ENCODE measurements at places on chromosomes 6 and 20.
A peak's percentile ranks its signal among the peaks of the same experiment; 100 is the strongest.

GRCh38 chr6:36610041-36610955 is 16.1 kb downstream of the SRSF3 start:
- no peak for DNase-seq

GRCh38 chr20:14726591-14726990 is 389.2 kb upstream of the FLRT3 start:
- DNase-seq = no peak

GRCh38 chr6:122412001-122412400 is 12.5 kb downstream of the HSF2 start:
- no peak for DNase-seq

- no peak for DNase-seq
Measured at GRCh38 chr6:52649536-52650160, 21.3 kb upstream of the TMEM14A start.

- DNase-seq = no peak
Measured at GRCh38 chr6:170107606-170108222, 183.2 kb downstream of the DLL1 start.

- no peak for DNase-seq
Measured at GRCh38 chr6:31769684-31770371, 7.3 kb downstream of the VWA7 start.

DNA sequence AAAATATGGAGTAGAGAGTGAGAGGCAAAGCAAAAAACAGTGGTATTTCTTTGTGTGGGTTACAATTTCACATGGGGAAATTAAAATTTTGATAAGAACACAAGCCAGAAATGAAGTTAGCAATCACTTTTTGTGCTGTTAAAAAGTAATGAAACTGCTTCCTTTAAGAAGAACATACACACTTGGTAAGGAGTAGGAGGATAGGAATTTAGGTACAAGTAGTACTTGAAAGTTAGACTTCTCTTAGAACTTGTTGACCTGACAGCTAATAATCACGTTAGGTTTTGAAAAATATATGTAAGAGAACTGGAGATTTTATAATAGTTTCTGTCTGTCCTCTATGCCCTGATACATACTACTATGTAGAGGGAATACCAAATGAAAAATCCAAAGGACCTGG is 260.8 kb downstream of the ADGRB3 start:
- DNase-seq = no peak

GRCh38 chr6:47773005-47773404 is 8.8 kb upstream of the OPN5 start:
- no peak for DNase-seq

- DNase-seq = no peak
Measured at GRCh38 chr6:130027948-130028347, 9.6 kb downstream of the L3MBTL3 start.

DNA sequence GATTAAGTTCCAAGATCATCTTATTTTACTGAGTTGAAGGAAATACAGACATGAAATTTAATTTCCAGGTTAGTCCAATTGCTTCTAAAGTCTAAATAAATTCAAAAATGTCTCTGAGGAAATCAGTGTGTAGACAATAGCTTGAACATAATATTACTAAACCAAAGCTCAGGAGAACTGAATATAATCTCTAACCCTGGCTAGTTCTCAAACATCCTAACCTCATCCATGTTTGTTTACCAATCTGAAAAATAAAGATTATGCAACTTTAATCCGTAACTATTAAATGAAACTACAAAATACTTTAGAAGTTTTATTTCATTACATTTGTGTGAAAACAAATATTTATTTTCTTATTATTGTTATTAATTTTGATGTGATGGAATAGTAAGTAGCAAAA is 387.2 kb downstream of the TBC1D32 start:
- DNase-seq = no peak

DNA sequence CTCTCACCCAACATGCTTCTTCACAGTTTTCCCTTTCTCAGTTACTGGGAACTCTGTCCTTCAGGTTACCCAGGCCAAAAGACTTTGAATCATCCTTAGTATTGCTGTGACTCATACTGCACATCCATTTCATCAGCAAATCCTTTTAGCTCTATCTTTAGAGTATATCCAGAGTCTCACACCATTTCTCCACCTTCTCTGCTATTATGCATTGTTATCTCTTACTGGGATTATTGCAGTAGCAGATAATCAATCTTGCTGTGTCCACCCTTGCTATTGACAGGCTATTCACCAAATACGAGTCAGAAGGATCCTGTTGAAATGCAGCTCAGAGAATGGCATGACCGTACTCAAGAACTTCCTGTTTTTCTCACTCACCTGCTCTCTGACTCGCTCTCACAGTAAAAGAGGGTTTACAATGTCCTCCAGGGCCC is 57.3 kb downstream of the BCKDHB start:
- DNase-seq = no peak

GRCh38 chr20:53866794-53867740 is 203.3 kb downstream of the BCAS1 start:
- DNase-seq = no peak

- no peak for DNase-seq
Measured at GRCh38 chr6:11163932-11164331, 52.4 kb upstream of the ERVFRD-1 start.

- DNase-seq = no peak
Measured at GRCh38 chr20:4021906-4022305, 6.5 kb upstream of the RNF24 start.

DNA sequence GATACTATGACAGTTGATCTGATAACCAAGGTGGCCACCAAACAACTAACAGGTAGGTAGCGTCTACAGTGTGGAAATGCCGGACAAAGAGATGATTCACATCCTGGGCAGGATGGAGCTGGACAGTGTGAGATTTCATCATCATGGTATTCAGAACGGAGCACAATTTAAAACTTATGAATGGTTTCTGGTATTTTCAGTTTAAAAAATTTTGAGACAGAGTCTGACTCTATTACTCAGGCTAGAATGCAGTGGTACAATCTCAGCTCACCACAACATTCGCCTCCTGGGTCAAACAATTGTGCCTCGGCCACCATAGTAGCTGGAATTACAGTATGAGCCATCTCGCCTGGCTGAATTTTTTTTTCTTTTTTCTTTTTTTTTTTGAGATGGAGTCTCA is 43.8 kb downstream of the CEP57L1 start:
- DNase-seq = no peak

- no peak for DNase-seq
Measured at GRCh38 chr20:54219751-54220426, 12.0 kb downstream of the PFDN4 start.

- peak; percentile 11 for DNase-seq
Measured at GRCh38 chr6:47631269-47631772, 67.1 kb upstream of the ADGRF4 start.

- DNase-seq = no peak
Measured at GRCh38 chr6:3333263-3333662, 74.5 kb downstream of the PSMG4 start.

DNA sequence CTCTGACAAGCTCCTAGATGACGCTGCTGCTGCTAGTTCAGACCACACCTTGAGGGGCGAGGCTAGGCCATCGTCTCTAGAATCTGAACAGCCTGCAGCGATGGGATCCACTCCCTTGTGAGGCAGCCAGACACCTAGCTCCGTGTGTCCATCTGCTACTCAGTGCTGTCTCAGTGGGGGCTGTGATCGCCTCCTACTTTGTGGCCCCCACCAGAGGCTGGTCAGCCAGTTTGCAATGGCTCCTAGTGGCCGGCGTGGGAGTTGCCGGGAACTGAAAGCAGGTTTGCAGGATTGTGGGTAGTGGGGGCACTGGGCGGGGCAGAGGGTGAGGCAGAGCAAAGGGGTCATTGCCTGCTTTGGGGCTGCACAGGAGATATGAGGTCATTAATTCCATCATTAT is 2.8 kb downstream of the CCN5 start:
- DNase-seq = no peak

- DNase-seq = no peak
Measured at GRCh38 chr20:64222291-64222735, 33.2 kb upstream of the PCMTD2 start.

DNA sequence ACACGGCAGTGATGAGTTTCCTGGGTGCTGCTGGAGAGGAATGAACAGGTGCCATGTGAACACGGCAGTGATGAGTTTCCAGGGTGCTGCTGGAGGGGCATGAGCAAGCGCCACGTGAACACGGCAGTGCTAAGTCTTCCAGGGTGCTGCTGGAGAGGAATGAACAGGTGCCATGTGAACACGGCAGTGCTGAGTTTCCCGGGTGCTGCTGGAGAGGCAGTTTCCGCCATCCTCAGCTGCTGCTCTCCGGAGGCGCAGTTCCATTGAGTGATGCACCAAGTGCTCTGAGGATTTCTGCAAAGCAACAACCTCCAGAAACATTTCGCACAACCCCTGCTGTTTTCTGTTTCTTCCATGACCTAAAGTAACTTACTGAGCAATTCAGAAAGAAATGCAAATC is 155.4 kb downstream of the SMOC2 start:
- no peak for DNase-seq

- DNase-seq = no peak
Measured at GRCh38 chr6:95576218-95576997, 927 bp upstream of the MANEA start.

DNA sequence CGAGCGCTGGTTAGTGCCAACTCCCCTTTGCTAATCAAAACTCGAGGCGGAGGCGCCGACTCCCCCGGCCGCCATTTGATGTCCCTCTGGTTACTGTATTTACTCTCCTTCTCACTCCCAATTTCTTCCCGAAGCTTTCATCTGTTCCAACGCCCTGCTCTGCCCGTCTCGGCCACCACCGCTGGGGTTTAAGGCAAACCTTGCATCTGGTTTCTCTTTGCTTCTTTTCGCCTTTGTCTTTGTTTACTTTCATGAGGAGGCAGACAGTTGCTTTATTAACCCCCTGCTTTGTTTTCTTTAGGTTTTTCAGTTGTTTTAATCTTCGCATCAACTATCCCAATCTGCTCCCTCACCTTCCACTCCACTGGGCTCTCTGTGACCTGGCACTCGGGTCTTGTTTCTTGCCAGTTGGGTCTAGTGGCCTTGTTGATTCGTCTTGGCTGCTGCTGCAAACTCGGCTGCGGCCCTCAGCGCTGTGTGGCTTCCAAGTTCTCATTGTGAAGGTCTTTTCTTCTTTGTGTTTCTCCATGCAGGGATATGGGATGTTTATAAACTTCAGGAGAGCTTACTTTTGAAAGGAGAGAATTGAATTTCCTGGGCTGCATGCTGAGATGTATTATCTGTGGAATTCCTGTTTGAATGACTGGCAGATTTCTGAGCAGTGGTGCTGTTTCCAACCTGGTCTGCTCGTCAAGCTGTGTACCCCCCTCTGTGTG is 155.1 kb downstream of the CDC5L start:
- DNase-seq = peak; percentile 42

DNA sequence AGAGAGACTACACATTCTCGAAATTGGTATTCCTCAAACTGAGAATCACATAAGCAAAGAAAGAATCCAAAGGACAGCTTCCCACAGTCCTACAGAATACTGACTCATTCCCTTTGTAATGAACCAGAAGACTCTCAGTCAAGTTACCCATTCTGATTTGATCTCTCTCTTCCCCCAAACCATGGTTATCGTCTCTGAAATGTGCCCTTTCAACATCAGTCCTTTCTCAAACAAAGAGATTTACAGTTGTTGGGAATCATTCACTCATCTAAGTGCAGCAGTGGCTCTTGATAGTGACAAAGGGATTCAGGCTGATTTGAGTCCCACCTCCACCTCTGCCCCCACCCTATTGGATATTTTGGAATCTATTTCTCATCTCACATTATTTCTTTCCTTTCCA is 15.0 kb upstream of the RSPO3 start:
- DNase-seq = no peak

DNA sequence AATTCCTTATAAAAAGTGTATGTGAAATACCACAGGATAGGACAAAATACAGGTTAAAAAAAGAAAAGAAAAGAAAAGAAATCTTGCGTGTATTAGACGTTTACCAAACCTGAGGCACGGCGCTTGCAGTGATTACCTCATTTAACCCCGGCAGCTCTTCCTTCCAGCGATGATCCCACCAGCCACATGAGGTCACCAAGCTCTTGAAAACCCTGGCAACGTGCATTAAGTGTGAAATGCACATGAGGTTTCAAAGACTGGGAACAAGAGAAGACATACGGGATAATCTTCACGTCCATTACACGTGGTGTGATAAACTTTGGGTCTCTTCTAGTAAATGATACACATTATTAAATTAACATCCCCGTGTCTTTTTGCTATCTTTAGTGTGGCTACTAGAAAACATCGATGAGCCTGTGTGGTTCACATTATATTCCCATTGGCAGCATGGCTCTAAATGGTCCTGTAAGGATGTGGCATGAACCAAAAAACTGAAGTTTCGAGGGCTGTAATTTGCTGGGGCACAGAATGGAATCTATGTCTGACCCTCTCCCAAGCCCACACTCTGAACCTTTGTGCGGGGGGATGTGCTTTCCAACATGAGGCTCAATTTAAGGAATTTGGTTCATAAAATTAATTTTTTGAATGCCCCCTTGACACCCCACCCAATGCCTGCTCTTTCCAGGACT is 59.2 kb upstream of the THBS2 start:
- DNase-seq = no peak

- DNase-seq = peak; percentile 36
Measured at GRCh38 chr6:41531591-41532582, 14.3 kb upstream of the FOXP4 start.

- no peak for DNase-seq
Measured at GRCh38 chr6:24721461-24722215, 2.7 kb upstream of the C6orf62 start.

DNA sequence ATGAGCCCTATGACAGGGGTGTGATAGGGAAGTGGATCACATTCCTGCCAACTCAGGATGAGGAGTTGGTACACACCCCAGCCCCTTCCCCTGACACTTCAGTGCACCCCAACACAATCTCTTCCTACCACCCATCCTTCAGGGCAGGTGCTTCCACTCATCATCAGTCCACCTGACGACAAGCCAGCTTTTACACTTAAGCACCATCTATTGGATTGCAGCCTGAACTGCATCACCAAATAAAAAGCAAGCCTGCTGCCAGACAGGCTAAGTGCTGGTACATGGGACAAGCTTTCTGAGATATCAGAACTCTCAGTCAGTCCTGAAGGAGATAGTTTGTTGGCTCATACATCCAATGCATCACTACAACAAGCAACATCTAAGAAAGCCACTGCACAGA is 69.0 kb upstream of the TMEM200A start:
- DNase-seq = no peak

GRCh38 chr20:31662372-31662854 is 24.7 kb downstream of the COX4I2 start:
- no peak for DNase-seq

DNA sequence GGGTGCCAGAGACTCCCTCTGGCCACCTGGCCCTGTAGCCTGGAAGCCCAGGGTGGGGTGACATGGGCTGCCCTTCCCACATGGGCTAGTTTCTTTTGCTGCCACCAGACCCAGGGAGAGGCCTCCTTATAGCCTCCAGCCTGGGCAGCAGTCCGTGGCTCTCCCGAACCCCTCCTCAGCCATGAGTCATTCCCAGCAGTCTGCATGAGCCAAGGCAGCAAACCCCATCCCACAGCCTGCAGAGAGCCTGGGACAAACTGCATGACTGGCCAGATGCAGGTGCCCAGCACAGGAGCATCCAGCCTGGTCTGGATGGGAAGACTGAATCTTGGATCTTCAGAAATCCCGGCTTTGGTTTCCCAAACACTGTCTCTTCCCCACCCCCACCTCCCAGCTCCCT is 75.7 kb downstream of the MRPL14 start:
- no peak for DNase-seq

GRCh38 chr6:147595961-147596360 is 87.5 kb downstream of the SAMD5 start:
- DNase-seq = no peak

- no peak for DNase-seq
Measured at GRCh38 chr6:157080986-157081391, 242.3 kb downstream of the TMEM242 start.

GRCh38 chr6:101125380-101125971 is 244.3 kb upstream of the ASCC3 start:
- DNase-seq = no peak

Data from brain pericyte (primary cell).